ENCODE measurements at places on chromosomes 3 and 15. TPM values are rescaled to one million over a fixed set of nuclear protein-coding genes. Genes with fewer than 3 reads are reported as not detected.

DNA sequence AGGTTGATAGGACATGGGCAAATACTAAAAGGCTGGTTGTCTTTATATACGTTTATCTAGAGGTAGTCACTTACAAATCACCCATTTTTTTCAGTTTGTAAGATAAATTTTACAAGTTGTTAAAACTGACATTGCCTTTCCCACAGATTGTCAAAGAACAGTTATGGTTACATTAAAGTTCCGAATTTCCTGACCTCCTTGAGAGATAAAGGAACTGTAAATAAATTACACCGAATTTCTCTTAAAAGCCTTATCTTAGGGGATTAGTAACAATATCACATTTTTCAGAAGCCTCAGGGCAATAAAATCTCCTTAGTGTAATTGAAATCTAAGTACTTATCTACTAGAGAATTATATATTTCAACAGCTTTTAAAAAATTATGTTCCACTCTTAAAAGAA is 49.5 kb downstream of the ZPLD1 start:
- DNase-seq = no peak

PLCB2 gene
- 33.8 TPM for total RNA-seq

DNA sequence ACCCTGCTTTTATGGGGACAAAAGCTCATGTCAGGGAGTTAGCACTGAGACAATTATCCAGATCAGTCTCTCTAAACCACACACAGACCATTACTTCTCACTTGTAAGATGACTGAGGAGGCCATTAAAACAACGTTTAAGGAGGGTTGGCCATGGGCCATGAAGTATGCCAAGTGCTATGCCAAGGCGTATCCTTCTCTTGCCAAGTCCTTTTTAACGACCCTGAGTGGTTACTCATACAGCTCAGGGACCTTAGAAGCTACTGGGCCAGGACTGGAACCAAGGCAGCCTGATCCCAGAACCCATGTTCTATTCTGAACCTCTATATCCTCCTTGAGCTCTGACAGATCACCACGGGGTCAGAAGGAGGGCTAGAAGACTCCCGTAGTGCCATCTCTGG is 50.0 kb downstream of the NMNAT3 start:
- no peak for DNase-seq

GRCh38 chr15:38682861-38683260 is 118.2 kb upstream of the RASGRP1 start:
- DNase-seq = no peak

DNA sequence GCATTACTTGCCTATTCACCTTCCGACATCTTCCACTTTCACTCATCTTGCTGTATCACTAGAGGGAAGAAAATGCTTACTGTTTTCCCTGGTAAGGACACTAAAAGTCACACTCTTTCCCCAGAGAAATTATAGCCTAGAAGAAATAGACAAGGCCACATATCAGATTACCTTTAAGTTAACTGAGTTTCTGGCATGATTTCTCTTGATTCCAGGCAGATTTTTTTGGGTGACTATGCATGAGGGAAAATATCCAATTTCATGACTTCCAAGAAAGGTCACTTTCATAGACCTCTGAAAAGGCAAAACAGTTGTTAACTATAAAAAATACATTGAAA is 30.3 kb downstream of the TCF12 start:
- no peak for DNase-seq

SLC24A5 gene
- total RNA-seq = not detected

CCR2 gene
- 2.5 TPM for total RNA-seq

- no peak for DNase-seq
These were observed 517.2 kb downstream of the FOXP1 start for GRCh38 chr3:71066356-71066755.

- no peak for DNase-seq
These were observed 26.8 kb downstream of the PAQR5 start for GRCh38 chr15:69325456-69325971.

DNA sequence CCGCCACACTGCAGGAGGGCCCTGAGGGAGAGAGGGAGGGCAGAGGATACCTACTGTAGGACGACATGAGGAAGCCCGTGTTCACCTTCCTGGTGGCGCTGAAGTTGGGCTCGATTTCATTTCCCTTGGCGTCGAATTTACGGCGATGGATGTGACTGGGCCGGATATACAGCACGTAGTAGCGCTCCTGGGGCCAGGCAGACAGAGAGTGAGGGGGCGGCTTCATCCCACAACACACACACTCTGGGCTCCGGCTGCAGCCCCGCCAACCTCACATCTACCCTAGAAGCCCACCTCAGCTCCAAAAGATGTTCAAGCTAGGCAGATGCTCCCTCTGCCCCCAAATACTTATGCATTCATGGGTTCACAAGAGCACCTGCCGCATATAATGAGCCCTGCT is 4.5 kb downstream of the ARPIN start:
- DNase-seq = no peak

BDH1 gene
- total RNA-seq = 60.9 TPM

KY gene
- not detected for total RNA-seq

GRCh38 chr3:5115506-5116162 is 6.5 kb upstream of the ARL8B start:
- DNase-seq = no peak

GRCh38 chr15:85100186-85100937 is 118.7 kb downstream of the PDE8A start:
- no peak for DNase-seq

FBN1 gene
- total RNA-seq = 12.6 TPM

- no peak for DNase-seq
These were observed 58.5 kb downstream of the LPP start for GRCh38 chr3:188212308-188212969.

GRCh38 chr3:122382888-122383666 is at the start of gene MIX23:
Gene MIX23, minus strand, starts transcription at chr3:122383231. Its CDS starts 7 bp downstream, at chr3:122383224.
- peak; percentile 66 for DNase-seq

GRCh38 chr3:184339001-184339400 is 1.6 kb downstream of the FAM131A start:
- DNase-seq = no peak

PRSS50 gene
- not detected for total RNA-seq

NUP210 gene
- total RNA-seq = 150 TPM

GRCh38 chr3:198106265-198106664 is 146.2 kb downstream of the LMLN start:
- no peak for DNase-seq

GRCh38 chr3:81874738-81875137 is 113.3 kb upstream of the GBE1 start:
- no peak for DNase-seq

GRCh38 chr3:131217296-131217741 is 164.3 kb upstream of the NUDT16 start:
- DNase-seq = no peak

DCLK3 gene
- not detected for total RNA-seq

DNA sequence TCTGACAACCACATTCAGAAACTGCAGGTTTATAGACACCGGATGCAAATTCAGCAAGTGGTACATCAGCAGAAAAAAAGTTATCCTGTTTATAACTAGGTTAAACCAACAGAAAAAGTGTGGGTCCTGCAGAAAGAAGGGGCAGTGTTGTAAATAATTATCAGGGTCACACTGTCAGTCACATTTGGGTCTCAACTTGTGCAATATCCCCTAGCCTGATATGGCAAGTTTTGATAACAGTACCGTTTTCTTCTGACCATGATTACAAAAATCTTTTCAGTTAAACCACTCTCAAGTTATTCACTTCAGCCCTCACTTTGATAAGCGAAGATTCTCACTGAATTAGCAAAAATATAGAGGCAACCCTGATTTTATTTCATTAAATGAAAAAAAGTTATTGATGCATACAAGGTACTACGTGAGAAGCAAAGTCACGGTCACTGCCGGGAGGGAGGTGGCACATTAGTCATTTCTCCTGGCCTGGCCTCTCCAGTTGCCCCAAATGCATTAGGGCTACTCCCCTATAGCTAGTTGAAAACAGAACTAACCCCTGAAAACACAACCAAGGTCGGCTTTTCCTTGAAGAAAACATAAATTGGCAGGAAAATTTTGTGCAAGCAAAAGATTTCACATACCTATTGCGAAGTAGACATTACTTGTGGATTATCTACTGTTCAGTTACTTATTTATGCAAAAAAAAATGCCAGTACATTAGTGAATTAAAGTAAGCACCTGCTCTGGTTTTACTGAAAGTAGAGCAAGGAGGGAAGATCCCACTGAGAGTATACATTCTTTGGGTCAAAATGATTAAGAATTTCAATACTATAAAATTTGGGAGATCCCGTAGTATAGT is 28.6 kb downstream of the IL5RA start:
- DNase-seq = no peak

- DNase-seq = no peak
These were observed 13.9 kb downstream of the CSRNP1 start for GRCh38 chr3:39139442-39139841.

GRCh38 chr3:178768072-178768864 is 232.0 kb downstream of the KCNMB2 start:
- DNase-seq = no peak

LRRK1 gene
- total RNA-seq = 58.3 TPM

CPLX3 gene
- not detected for total RNA-seq

DNA sequence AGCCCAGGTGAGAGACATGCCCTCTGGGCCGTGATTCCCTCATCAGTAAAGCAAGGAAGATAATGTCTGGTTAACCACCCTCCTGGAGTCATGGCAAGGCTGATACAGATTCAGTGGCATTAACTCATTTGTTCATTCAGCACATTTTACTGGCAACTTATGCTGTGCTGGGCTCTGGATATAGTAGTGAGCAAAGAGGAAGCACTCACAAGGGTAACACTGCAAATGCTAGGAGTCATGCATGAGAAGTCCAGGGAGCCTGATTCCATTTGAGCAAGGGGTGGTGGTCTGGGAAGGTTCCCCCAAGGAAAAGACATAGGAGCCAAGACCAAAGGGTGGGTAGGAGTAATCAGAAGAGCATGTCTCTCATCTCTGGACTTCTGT is 50.2 kb downstream of the SMAD3 start:
- DNase-seq = no peak

DBR1 gene
- total RNA-seq = 17.1 TPM
